ENCODE measurements at places on chromosomes 5 and 9.

GRCh38 chr5:35218981-35219380, 11.3 kb downstream of the PRLR start:
- DNase-seq: no peak

- DNase-seq: no peak
Measured at GRCh38 chr9:111063332-111063731, 25.1 kb upstream of the LPAR1 start.

DNA sequence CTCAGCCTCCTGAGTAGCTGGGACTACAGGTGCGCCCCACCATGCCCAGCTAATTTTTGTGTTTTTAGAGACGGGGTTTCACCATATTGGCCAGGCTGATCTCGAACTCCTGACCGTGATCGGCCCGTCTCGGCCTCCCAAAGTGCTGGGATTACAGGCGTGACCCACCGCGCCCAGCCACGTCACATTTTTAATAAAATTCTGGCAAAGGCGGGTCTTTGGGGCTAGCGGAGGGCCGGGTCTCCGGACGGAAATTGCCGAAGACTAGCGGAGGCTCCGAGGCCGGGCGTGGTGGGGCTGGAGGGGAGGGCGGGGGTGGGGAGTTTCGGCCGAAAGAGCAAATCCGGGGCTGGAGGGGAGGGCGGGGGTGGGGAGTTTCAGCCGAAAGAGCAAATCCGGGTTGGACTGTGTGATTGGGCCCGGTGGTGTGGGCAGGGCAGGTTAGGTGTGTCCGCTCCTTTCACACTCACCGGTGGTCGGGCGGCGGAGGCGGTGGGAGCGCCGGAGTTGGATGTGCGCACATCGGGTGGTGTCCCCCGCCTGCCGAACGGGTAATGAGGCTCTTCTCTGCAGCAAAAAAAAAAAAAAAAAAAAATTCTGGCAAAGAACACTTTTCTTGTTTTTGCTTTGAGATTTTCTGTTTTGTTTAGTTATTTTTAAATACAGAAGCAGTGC, 27.1 kb downstream of the RUFY1 start:
- no peak for DNase-seq

- peak; percentile 69 for DNase-seq
Measured at GRCh38 chr9:114507726-114508125, 2.5 kb upstream of the WHRN start.

- DNase-seq: no peak
Measured at GRCh38 chr5:124176692-124177091, 569.7 kb downstream of the ZNF608 start.

All from B cell (primary cell).